ENCODE measurements at places on chromosomes 6 and 20.

DNA sequence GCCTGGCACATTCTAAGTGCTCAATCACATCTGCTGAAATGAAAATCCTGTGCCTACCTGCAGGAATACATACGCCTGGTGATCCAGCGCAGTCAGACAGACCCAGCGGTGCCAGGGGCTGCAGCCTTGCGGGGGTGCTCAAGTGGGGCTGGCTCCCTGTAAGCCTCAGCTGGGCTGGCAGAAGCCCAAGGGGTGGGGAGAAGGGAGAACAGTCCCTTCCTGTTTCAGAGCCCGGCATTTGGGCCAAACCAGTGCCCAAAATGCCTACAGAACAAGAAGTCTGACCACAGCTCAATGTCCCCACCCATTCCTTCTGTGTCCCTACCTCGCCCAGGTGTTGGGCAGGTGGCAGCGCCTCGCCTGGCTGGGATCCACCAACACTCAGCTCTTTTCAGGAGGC is 22.6 kb downstream of the KCNK15 start:
- no peak for DNase-seq

DNA sequence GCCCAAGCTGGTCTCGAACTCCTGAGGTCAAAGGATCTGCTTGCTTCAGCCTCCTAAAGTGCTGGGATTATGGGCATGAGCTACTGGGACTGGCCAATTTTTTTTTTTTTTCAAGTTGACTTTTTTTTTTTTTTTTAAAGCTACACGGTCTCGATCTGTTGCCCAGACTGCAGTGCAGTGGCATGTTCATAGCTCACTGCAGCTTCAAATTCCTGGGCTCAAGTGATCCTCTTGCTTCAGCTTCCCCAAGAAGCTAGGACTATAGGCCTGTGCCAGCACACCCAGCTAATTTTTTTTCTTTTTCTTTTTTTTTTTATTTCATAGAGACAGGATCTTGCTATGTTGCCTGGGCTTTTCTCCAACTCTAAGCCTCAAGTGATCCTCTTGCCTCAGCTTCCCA is 59.5 kb downstream of the NCOA3 start:
- no peak for DNase-seq

GRCh38 chr6:66048684-66049474 is 341.9 kb upstream of the EYS start:
- DNase-seq = no peak

- no peak for DNase-seq
Measured at GRCh38 chr20:61354001-61354390, 101.9 kb downstream of the CDH4 start.

DNA sequence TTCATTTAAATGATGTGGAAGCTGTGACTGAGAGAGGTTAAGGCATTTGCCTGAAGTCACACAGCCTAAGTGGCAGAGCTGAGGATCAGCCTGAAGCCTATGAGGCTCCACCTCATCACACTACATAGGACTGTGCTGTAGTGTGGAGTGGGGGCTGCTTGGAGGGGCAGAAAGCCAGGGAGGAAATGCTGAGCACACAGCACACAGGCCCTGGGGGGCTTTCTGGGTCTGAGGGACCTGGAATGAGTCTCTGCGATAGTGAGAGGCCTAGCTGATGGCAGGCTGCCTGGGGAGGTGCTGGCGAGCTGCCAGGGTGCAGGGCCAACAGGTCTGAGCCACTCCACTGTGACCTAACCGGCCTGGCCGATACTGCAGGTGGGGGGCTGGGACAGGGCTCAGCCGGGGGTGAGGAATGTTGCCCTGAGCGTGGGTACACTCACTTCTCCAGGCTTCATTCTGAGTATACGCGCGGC is 2.2 kb upstream of the ARHGAP40 start:
- no peak for DNase-seq

DNA sequence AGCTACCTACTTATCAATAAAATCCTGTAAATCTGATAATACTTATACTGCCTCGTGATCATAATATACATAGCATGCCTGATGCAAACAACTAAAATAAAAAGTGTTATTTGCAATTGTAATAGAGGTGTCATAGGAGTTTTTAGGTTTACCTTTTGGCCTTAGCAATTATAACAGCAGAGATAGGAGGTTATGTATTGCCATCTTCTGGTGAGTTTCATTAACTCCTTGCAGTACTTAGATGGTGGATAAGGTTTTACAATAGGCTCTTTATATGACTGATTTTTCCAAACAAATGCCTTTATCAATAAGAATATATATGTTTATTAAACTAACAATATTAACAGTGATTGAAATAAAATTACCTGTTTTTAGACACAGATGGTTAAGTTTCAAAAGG is 27.8 kb upstream of the MYCT1 start:
- no peak for DNase-seq

GRCh38 chr20:7798176-7798575 is 142.1 kb downstream of the HAO1 start:
- DNase-seq = no peak

DNA sequence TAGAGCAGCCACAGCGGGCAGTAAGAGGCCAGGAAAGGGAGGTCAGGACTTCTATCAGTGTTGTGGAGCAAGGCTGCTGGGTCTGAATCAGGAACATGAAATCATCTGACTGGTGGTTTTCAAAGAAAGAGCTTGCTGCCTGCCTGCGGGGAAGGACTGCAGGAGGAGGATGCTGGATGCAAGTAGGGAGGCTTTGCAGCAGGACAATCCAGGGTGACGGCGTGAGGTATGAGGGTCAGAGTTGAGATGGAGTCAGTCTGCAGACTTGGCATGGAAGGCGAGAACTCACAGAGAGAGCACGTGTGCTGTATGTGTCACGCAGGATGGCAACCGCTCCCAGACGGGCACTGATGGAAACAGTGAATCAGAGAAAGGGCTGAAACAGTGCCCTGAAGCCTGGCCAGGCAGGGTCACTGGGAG is 59.2 kb upstream of the CD93 start:
- no peak for DNase-seq

- no peak for DNase-seq
Measured at GRCh38 chr6:163241683-163242082, 172.8 kb upstream of the QKI start.

- DNase-seq = no peak
Measured at GRCh38 chr6:34858681-34859080, 29.2 kb downstream of the TAF11 start.

- no peak for DNase-seq
Measured at GRCh38 chr6:1407499-1407990, 18.2 kb downstream of the FOXF2 start.

DNA sequence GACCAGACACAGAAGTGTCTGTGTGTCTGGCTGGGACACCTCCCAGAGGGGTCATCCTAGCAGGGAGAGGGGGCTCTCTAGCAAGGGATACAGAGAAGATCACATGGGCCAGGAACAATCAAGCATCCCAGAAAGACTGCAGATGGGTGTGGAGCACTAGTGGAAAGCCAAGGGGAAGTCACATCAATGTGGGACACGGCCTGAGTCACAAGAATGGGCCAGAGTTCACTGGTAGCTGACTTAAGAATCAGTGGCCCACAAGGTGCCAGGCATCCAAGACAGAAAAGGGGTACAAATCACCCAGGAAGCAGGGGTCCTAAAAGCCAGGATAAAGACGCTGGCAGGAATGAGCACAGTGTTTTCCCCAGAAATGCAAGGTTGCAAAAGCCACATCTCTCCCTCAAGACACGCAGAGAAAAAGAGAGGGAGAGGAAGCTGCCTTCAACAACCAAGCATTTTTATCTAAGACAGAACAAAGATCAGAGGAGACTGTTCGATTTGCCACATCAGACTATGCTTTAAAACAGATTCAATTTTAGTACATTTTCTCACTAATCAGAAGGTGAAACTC is 113.6 kb upstream of the DST start:
- no peak for DNase-seq

- DNase-seq = no peak
Measured at GRCh38 chr6:138441965-138442364, 37.9 kb downstream of the HEBP2 start.

GRCh38 chr20:17344790-17345189 is 118.0 kb downstream of the PCSK2 start:
- DNase-seq = no peak

- DNase-seq = no peak
Measured at GRCh38 chr6:90976341-90976740, 389.5 kb upstream of the MAP3K7 start.

- no peak for DNase-seq
Measured at GRCh38 chr6:129647044-129647443, 62.9 kb downstream of the ARHGAP18 start.

DNA sequence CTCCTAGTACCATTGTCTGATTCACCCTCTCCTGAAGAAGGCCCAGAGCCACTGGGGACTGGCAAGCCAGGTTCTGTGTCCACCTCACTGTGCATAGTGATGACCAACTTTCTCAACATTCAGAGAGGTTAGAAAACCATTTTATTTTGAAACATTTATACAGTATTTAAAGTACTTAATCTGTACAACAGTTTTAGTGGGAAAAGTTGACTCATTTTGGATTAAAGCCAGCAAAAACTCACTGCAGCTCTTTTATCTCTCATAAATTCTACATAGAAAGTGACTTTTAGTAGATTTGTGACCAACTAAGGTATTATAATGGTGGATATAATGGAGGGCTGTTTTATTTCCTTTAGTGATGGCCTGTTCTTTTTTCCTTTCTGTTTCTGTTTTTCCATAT is 9.7 kb downstream of the TULP4 start:
- no peak for DNase-seq

DNA sequence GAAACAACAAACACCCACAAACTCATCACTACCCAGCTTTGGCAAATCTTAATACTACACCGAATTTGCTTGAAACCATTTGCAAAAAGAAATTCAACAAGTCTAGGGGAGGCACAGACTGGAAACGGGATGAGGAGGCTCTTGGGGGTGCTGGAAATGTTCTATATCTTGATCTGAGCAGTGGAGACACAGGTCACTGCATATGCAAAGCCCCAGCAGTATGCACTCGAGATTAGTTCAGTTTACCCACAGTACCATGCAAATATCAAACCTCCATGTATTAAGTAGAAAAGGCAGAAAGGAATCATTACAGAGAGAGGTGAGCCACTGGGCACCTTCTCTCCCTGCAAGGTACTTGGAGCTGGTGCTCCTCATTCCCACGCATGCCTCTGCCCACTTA is 75.9 kb downstream of the PREX1 start:
- DNase-seq = no peak

- no peak for DNase-seq
Measured at GRCh38 chr20:59378396-59378795, 78.0 kb downstream of the EDN3 start.

- no peak for DNase-seq
Measured at GRCh38 chr20:20261159-20261558, 106.7 kb upstream of the INSM1 start.

GRCh38 chr6:90440586-90441283 is 144.1 kb upstream of the BACH2 start:
- no peak for DNase-seq

DNA sequence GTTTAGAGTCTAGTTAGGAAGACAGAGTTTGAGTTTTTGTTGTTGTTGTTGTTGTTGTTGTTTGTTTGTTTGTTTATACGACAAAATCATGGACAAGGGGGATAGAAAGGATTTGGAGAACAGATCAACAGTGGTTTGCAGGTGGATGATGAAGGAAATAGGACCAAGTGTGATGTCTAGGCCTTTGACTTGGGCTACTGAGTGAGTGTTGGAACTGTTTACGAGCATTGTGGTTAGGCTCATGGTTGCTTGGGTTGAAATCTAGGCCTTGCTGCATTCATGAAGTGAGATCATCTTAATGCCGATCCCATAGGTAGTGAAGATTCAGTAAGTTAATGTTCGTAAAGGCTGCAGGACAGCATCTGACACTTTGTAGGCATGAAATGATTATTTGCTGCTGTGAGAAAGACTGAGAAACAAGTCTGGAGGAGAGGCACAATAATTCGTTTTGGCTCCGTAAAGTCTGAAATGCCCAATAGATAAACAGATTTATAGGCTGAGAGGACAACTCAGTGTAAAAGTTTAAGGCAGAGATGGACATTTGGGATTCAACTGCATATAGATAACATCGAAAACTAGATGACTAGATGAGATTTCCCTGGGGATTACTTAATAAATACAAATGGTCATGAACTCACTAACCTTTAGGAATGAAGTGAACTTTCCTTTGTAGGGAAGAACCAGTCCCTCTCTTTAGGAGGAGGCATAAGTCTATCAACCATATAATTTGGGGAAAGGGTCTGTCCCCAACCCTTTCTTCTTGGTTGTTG is 70.0 kb downstream of the HDDC2 start:
- no peak for DNase-seq

- no peak for DNase-seq
Measured at GRCh38 chr20:45083127-45083526, 17.8 kb downstream of the KCNS1 start.

DNA sequence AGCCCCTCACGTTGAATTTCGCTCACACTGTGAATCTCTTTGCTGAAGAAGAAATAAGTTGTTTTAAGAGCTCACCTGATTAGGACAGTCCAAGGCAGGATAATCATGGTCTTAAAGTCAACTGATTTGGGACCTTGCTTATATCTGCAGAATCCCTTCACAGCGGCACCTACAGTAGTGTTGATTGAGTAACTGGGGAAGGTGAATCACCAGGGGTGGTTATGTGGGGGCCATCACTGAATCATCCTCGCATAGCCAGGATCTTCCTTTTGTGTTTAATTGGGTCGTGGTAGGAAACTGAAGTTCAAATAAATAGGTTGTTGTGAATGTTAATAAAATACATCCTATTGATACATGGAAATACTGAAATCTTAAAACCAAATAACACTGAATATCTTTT is 20.2 kb upstream of the MICA start:
- no peak for DNase-seq

GRCh38 chr6:170317076-170317475 is 10.5 kb downstream of the FAM120B start:
- no peak for DNase-seq

DNA sequence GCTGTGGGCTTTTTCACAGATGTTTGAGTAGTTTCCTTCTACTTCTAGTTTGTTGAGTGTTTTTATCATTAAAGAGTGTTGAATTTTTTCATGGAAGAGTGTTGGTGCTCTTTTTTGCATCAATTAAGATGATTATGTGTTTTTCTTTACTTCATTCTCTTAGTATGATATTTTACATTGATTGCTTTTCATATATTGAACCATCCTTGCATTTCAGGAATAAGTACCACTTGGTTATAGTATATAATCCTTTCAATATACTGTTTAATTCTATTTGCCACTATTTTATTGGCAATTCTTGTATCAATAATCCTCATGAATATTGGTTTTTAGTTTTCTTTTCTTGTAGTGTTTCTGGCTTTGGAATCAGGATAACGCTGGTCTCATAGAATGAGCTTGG is 113.7 kb upstream of the PRDM1 start:
- DNase-seq = no peak

DNA sequence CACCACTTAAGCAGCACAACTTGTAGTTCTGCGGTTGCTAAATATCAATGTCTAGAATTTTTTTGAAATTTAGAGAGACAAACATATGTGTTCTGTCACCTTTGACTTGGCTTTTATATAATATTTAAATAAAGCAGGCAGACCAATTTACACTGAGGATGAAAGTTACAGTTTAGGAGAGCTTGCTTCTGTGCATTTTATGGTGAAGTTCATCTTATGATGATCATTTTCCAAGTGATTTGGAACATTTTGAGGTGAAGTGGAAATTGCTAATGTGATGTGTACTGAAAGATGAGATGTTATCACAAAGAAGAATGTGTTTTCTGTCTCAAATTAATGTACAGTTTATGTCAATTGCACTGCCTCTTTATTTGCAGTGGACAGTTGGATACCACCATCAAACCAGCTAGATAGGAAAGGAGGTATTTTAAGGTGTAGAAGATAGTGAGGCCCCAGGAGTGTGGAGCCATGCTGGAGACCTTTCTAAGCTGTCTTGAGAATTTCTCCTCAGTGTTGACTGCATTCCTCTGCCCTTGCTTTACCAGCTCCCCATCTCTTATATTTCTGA is 461.9 kb downstream of the UTRN start:
- DNase-seq = no peak

- no peak for DNase-seq
Measured at GRCh38 chr20:42272516-42272915, 654.3 kb upstream of the CHD6 start.
